ENCODE measurements at places on chromosomes 5 and 9.

GRCh38 chr5:178246624-178247279 is 14.2 kb upstream of the PHYKPL start:
- DNase-seq = no peak

GRCh38 chr9:37373621-37374020 is 48.9 kb upstream of the GRHPR start:
- no peak for DNase-seq

DNA sequence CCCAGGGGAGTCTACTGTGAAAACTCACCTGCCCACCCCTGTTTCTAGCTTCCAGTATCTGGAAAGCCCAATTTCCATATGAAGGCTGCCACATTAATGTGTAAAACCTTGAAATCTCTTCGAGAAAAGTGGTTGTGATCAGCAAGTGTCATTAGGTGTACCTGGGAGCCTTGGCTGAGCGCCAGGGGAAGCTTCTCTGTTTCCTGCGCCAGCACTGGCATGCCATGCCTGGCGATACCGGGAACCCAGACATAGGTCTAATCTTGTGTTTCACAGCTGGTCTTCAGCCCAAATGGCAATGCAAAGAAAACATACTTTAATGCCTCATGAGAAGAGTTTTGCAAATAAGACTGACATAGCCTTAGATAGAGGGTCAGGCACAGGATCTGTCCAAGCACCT is 101.6 kb downstream of the TENT4A start:
- no peak for DNase-seq

- DNase-seq = no peak
Measured at GRCh38 chr9:95138474-95138873, 179.0 kb downstream of the FANCC start.

DNA sequence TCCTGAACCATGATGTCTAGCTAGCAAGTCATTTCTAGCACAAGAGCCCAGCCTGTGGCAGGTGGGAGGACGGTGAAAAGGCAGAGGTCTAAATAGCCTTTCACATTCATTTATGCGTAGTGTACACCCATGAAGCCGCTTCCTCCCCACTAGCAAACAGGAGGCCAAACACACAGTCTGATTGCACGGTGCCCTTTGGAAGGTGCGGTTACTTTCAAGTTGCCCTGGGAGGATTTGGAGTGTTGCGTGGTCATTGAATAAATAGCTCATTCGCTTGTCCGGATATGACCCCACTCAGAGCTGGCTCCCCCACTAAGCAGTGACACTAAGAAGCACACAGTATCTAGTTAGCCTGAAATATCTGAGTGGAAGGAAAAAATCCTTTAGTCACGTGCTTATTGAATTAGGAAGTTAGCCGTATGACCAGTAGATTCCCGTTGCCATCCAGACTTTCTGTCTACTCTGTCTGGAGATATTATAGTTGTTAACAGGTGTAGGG is 664 bp upstream of the ARSB start:
- peak; percentile 65 for DNase-seq

GRCh38 chr9:71446473-71447411 is 321.6 kb downstream of the CEMIP2 start:
- peak; percentile 73 for DNase-seq

DNA sequence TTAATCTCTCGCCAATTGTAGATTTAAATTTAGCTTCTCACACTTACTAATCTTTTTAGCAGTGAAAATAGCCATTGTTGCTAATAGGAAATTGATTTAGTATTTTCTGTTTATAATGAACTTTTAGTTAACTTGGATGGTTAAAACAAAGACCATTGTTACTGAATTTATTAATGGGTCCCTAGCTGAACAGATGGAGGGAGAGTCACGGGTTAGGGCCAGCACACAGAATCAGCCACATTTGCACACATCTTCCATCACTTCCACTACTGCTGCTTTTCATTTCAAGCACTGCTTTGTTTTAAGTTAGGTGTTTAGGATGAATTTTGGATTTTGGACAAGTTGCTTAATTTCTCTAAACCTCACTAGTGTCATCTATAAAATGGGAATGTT is 125.9 kb upstream of the ADAMTSL1 start:
- DNase-seq = no peak

DNA sequence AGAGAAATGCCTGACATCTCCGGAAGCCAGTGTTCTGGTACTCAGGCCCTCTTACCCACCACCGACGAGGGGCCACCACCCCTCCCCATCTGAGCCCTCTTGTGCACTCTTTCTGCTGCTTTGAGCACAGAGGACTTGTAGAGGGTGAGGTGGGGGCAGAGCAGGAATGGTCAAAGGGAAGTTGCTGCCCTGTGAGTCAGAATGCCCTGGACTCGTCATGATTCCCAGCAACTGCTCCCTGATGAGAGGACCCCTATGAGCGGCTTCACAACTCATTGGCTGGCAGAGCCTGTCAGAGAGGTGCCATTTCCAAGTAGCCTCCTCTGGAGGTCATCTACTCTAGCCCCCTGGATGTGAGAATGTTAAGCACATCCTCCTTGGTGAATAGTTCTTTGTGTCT is 845 bp downstream of the ECSCR start:
- DNase-seq = no peak

DNA sequence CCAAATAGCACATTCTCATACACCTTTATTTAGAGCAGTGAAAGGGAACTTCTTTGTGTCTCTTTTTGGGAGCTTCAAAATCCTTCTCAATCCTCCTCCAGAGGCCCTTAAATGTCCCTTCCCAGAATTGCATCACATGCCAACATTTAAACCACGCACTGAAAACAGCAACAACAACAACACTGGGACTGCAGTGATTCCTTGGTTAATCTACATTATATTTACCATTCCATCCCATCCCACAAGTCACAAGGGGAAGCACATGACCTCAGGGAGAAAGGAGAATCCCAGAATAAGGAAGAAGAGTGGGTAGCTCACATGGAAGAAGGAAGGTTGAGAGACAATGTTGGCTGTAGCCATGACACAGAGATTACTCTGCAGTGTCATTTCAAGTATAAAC is 41.1 kb downstream of the ELOVL7 start:
- DNase-seq = no peak

DNA sequence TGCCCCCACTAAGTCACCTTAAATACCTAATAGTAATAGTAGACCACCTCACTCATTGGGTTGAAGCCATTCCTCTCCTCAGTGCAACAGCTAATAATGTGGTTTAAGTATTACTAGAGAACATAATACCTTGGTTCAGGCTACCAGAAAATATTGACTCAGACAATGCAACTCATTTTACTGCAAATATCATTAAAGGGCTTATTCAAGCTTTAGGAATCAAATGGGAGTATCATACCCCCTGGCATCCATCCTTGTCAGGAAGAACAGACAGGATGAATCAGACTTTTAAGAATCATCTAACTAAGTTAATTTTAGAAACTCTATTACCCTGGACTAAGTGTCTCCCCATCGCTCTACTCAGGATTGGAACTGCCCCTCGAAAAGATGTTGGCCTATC is 6.8 kb upstream of the RNF180 start:
- DNase-seq = no peak

- no peak for DNase-seq
Measured at GRCh38 chr5:14008819-14009311, 64.4 kb upstream of the DNAH5 start.

DNA sequence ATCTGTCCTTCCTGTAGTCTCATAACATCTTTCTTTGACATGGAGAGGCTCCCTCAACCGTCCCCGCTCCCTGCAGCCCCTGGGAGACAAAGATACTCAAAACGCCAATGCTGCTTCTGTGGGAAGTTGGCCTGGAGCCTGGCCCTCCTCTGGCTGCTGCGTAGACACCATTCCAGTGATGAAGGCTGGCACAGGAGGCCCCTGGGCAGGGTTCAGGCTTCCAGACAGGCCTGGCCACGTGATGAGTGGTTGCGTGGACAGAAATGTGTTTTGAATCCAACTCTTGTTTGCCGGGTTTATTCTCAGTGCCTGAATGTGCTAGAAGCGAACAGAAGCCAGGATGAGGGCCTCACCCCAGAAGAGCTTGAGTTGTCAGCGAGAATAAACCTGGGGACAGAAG is 43.2 kb upstream of the NKX2-5 start:
- no peak for DNase-seq

Measured in ACHN (cell line).